IPS DF 19.7 (cell line): ENCODE measurements at places on chromosomes 6 and 20.

DNA sequence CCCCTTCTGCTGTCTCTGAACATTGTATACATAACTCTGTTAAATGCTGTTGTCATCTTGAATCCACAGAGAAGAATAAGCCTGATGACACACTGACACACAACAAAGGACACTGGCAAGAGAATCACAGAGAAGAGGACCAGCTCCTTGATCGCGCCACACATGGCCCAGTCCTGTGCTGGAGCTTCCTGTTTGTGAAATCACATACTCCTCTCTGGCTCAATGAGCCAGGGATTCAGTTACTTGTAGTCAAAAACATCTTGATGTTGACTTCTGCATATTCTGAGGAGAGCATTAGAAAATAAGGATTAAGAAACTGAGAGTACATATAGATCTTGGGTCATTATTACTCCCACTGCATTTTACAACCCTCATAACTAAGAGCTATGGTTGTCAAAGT, 100.1 kb downstream of the EPB41L2 start:
- no peak for DNase-seq

- no peak for DNase-seq
Observed at GRCh38 chr6:106147476-106147875, 61.3 kb downstream of the PRDM1 start.

DNA sequence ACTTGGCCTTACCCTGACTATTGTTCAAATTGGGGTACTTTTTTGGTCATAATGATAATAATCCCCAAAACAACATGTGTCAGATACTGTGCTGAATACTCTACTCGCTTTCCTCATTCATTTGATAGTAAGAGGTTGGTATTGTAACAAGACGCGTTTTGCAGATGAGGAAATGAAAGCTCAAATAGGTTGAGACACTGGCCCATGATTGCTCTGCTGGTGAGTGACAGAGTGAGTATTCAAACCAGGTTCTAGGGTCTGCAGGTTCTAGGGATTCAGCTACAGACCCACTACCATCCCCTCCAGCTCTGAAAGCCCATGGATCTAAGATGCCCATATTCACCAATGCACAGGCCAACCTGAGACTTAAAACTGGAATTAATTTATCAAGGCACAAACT, 1.3 kb upstream of the ENPP4 start:
- DNase-seq, result no peak

GRCh38 chr6:63560801-63561287, 11.4 kb upstream of the LOC128125822 start:
- DNase-seq, result no peak

GRCh38 chr6:139325686-139326085, 33.9 kb upstream of the TXLNB start:
- DNase-seq, result no peak

DNA sequence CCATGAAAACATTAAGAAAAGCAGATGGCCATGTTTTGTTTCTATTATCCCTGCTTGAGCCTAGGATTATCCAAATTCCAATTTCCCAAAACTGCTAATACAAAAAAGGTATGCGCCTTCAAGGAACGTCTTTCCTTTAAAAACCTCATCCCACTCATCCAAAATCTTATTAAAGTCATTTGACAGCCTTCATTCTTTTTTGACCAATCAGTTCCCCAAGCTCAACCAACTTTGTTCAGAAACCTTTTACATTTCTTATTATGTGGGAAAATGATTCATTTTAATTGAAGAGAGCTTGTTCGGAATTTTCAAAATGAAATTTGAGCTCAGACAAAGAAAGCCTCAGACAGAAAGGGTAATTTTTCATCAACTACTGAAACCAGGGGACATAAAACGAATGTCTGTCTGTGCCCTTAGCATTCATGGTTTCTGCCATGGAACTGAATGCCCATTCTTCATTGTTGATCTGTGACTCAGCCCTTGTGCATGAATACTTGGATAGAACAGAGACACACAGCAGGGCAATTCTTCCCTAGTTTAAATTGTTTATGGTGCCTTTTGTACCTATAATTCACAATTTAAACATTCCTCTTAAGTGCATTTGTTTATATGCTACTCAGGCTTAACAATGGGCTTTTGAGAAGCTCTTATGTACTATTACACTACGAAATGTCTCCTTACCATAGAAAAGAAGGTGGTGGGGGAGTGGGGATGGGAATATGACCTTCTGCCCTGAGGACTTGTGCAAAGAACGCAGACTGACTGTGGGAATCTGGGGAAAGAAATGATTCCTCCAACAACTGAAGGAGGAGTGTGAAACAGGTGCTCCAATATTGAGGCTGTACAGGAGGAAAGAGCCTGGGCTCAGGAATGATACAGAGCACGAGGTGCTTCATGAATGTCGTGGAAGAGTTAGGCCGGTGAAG, 49.8 kb upstream of the ERVFRD-1 start:
- DNase-seq, result no peak

DNA sequence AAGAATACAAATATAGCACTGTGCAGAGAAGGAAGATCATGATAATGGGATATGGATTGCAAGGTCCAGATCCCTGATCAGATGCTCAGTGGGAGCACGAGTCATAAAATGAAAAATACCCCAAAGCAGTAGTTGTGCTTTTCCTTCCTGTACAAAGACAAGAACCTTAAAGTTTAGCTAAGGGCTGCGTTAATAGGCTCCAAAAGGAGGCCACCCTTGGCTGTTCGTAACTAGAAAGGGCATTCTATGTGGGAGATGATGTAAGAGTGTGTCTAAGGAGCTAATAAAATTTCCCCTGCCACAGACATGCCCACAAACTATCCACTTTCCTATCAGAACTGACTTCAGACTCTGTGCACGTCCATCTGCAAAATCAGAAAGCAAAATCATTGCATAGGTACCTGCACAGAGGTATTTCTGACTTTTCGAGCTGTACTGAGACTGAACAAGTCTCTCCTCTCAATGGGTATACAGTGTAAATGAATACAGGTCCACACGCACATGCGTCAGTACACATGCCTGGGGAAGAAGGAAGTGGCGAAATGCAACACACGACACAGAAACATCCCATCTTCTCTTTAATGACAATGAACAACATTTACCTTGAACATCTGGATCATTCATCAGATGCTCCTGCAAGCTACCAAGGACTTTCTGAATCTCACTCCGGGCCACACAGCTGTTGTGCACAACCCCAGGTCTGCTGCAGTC, 16.9 kb upstream of the ANKRD60 start:
- no peak for DNase-seq

DNA sequence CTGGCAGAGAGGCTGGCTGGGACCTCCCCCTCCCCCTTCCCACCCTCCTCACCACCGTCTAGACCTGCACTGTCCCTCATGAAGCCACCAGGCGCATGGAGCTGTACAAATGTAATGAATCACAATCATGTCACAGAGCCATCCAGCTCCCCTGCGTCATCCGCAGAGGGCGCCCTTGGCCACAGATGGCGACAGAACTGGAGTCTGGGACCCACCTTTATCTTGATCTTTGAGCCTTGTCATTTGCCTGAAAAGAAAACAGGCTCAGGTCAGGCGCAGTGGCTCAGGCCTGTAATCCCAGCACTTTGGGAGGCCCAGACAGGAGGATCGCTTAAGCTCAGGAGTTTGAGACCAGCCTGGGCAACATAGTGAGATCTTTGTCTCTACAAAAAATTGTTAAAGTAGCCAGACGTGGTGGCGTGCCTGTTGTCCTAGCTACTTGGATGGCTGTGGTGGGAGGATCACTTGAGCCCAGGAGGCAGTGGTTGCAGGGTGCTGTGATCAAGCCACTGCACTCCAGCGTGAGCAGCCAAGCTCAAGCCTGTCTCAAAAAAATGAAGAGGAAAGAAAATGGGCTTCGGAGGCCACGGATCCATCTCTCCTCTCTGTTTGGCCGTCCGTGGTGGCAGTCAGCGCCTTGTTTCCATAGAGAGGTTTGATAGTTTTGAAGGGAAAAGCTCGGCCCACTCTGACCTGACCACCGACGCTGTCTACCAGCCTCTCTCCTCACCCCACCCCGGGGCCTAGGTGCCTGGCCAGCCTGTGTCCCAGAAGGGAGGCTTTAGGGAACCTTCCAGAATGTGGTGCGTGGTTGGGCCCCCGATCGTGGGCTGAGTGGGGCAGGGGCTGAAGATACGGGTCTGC, 6.2 kb downstream of the COL9A3 start:
- no peak for DNase-seq

DNA sequence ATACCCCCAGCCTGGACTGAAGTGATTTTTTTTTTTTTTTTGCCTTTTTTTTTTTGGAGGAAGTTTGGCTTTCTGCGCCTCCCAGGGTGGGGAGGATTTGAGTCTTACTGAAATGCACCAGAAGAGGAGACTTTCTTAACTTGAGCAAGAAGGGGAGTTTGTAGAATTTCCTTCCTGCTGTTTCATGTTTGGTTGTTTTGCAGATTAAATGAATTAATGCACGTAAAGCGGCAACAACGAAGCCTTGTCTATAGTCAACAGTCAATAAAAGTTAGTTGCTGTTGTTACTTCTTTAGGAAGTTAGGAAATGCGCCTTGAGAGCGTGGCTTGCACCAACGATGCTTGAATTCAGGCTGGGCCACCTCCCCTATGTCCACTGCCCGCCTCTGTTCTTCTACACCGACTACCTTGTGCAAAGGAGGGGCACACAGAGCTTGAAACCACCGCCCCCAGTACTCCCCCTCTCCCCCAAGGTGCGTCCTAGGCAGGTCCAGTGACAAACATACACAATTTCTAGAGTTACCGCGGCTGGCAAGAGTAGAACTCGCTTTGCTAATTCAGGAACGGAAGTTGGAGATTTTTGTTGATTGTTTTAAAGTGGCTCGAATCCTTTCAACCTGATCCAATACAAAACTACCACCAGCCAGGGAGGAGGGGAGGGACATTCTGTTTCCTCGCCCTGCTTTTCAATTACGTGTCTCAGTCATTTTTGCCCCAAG, 830 bp upstream of the CYP24A1 start:
- DNase-seq, result no peak

GRCh38 chr20:16286601-16287000, 286.6 kb downstream of the KIF16B start:
- no peak for DNase-seq

GRCh38 chr6:51995214-51995755, 92.1 kb downstream of the PKHD1 start:
- DNase-seq, result no peak

DNA sequence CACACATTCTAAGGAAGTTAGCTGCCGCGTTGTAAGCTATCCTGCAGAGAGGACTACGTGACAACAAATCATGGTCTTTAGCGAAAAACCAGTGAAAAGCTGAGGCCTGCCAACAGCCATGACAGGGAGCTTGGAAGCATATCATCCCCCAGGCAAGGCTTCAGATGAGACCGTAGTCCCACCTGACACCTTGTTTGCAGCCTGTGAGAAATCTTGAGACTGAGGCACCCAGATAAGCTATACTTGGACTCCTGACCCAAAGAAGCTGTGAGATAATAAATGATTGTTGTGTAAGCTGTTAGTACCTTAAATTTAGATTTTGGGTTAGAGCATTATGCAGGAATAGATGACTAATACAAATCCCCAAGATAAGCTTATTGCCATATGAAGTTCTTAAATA, 45.4 kb upstream of the SENP6 start:
- DNase-seq, result no peak

GRCh38 chr20:4217349-4217841, 202.0 kb upstream of the RNF24 start:
- no peak for DNase-seq

GRCh38 chr20:46255440-46256104, 52.7 kb downstream of the CDH22 start:
- DNase-seq, result no peak

DNA sequence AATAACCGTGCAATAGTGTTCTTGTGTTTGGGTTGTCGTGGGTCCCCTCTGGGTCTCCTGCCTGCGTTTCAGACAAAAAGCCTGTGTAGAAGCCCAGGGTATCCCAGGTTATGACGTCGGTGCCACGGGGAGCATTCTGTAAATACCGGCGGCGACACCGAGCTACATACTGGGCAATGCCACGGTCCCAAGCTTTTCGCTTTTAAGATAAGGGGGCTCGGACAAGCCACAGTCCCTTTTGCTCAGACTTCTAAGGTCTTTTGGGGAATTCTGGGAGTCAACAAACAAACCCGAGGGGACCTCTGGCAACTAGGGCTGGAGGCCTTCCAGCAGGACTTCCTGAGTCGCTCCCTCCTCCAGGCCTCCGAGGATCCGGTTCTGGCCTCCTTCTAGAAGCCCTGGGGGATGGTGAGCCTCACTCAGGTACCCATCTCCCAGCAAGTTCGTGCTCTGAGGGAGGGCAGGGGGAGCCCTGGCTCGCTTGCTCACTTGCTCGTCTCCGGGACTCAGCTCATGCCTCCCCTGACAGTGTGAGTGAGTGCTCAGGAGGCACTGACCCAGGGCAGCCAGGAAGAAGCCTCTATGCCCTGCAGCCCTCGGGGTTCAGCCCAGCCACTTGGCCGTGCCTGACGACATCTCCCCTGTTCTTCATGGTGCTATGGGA, 62.4 kb upstream of the MRPS10 start:
- DNase-seq, result no peak

DNA sequence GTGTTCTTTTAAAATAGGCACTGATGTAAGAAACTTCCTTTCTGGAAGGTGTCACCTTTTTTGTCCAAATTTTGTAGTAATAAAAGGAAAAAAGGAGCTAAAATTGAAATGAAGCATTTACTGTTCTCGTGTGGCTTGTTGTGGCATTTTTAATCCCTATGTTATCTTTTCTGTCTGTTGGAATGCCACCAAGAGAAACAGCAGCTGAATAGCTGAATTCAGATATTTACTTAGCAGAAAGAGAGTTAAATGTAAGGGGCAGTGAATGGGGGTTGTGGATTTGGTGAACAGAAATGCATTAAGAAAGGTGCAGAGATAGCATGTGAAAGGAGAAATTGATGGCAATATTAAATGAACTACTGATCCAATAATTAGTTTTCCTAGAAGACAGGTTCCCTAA, 573.6 kb upstream of the EPHA7 start:
- DNase-seq, result no peak

GRCh38 chr6:132268209-132268608, 133.1 kb downstream of the MOXD1 start:
- DNase-seq, result no peak

DNA sequence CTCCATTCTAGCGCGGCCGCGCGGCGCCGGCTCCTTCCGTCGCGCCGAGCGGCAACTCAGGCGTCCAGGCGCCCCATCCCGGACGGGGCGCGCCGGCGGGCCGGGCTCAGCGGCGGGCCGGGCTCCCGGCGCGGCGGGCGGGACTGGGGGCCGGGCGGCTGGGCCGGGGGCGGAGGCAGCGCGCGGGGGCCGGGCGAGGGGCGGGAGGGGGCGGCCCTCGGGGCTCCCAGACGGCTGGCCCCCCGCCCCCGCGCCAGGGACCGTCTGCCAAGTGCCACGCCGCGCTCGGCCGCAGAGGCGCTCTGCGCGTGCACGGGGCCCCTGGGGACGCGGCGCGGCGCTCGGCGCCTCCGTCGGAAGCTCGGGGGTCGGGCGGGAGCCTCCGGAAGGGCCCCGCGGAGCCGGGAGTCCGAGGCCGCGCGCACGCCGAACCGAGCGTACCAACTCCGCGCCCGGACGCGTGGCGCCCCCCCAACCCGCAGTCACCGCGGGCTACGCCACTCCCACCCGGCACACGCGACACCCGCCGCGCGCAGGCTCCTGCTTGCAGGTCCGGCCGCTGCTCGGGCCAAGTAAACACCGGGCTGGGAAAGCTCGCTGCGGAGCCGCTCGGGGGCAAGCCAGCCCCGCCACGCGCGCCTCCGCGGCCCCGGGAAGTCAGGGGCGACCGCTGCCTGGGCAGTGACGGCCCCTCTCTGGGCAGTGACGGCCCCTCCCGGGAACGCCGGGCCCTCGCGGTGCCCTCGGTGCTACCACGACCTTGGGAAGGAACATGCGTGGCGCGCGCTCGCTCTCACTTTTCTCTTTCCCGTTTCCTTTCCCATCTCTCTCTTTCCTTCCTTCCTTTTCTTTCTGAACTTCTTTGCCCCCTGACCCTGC, at the start of gene PREX1:
Gene PREX1 (minus strand): TSS at position 145 of the 879 bp plus-strand sequence. CDS start 139 bp downstream, at position 6.
- no peak for DNase-seq
